Amygdala (tissue), 56 donors: ENCODE measurements at places on chromosomes 2 and 18.
A peak's percentile ranks its signal among the peaks of the same experiment; 100 is the strongest.

GRCh38 chr2:158046121-158046880 lies 55.4 kb upstream of the UPP2 start:
- no peak for DNase-seq

GRCh38 chr2:207126724-207127308 lies 38.9 kb downstream of the KLF7 start:
- no peak for DNase-seq

- no peak for DNase-seq
Measured at GRCh38 chr2:148893906-148894305, 18.9 kb downstream of the KIF5C start.

GRCh38 chr2:107362993-107363392 lies 463.7 kb upstream of the RGPD4 start:
- DNase-seq: no peak

DNA sequence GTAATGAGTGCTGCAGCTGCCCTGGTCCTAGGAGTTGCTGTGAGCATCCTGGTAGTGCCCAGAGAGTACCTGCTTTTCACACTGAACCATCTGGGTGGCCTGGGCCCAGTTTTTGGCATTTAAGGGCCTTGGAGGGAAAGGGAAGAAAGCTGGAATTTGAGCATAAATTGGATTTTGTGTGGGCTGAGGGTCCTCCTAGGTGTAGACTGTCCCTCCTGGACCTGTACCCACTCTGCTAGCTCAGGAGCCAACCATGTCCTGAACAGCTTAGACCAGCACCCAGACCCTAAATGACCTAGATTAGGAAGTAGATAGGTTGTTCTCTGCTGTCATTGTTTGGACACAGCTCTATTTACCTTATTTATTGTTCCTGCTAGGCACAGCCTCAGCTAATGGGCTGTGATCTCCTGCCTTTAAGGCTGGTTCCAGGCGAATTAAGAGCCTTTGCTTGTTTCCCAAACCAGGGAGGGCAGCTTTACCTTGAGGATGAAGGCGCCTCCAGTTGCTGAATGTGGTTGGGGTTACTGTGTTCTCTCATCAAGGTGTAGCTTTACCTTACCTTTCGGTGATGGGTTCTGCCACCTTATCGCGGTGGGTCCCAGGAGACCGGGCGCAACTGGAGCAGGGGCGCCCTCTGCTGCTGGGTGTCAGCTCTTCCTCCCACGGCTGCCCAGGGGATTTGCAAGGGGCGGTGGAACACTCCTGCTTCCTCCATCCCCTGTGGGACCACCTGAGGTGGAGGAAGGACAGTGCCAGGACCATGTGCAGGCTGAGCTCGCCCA lies 34.4 kb downstream of the ITGA6 start:
- peak; percentile 26 for DNase-seq

DNA sequence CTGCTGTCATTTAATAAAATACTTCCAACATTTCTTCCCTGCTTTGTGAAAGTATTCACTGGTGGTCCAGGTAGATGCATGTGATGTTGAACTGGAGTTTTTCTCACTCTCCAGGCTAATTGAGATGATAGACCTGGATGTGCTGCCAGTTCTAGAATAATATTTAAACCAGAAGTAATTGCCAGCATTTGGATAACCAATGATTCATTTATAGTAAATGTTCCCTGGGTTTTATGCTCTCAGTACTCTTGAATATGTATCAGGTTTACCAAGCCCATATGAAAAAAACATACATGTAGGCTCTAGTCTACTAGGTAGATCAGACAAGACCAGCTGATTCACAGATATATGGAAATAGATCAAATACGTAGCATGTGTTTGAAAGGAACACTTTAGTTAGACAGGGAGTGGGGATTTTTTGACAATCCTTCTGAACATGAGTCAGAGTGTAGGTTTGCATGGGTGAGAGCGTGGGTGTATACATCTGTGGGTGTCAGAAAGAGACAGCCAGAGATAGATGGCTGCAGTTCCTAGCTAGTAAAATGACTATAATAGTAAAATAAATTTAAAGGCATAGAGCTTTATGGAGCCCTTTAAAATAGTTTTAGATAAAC lies 115.1 kb downstream of the NAB1 start:
- DNase-seq: no peak

- DNase-seq: no peak
Measured at GRCh38 chr2:229044581-229044980, 226.5 kb downstream of the PID1 start.

GRCh38 chr2:172962082-172962481 lies 113.6 kb upstream of the MAP3K20 start:
- no peak for DNase-seq

DNA sequence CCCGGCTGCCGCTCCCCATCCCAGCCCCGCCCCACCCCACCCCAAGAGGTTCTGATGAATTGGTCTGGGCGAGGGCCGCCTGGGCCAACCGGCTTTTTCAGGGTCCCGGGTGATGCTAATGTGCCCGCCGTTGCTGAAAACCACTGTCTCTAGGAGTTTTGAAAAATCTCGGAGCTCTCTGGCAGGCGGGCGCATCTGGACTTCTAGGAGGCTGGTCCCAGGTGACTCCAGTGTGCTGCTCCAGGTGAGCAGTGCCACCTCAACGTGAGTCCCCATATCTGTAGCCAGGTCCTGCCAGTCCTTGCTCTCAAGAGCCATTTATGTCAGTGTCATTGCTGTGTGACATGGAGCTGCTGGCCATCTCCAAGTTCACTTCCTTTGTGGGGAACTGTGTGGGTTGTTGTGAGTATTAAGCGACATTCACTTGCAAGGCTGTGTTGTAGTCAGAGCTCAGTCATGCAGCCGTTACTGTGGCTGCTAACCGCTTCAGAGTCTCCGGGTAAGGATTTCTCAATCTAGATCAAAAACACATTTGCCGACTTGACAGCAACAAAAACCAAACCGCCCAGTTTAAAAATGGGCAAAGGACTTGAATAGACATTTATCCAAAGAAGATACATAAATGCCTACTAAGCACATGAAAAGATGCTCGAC lies at the start of gene RFX8:
RFX8 (minus strand) TSS at position 382 of the 654 bp plus-strand sequence. CDS start 8,264 bp downstream, outside the sequence.
- no peak for DNase-seq

DNA sequence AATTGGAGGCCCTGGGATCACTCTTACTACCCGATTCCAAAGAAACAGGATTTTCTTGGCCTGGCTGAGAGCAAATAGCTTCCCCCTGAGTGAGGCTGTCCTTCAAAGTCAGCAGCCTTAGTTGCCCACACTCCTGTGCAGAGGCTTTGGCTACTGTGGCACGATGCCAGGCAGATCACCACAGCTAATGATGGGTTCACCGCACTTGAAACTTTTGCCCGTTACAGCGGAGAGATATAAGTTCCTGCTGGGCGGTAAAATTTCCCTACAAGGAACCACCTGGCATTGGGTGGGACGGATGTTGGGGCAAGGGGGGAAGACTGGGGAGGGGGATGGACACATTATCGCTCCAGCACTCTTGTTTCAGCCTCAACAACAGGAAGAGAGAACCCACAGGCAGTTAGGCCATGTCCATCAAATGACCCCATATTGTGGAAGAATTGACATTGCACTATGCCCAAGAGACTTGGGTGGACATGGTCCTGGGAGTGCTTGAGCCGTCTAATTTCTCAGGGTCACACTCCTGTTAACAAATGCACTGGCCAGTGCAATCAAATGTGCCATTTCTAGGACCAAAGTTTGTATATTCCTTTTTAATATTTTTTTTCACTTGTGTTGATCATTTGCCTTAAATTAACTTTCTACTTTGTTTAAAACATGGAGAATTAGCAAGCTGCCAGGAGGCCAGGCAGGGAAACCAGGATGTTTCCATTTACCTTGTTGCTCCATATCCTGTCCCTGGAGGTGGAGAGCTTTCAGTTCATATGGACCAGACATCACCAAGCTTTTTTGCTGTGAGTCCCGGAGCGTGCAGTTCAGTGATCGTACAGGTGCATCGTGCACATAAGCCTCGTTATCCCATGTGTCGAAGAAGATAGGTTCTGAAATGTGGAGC lies 4.4 kb downstream of the IL1B start:
- no peak for DNase-seq

DNA sequence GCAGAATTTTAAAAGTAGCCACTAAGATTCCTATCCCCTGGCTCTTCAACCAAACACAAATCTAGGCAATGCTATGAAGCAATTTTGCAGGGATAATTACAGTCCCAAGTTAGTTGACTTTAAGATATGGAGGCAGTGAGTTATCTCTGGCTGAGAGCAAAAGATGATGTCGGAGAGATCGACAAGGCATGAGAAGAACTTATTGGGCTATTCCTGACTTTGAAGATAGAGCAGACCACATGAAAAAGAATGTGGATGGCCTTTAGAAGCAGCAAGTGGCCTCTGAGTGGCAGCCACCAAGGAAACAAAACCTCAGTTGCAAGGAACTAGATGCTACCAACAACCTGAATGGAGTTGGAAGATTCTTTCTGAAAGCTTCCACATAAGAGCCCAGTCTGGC lies 58.2 kb upstream of the PPM1B start:
- DNase-seq: no peak

DNA sequence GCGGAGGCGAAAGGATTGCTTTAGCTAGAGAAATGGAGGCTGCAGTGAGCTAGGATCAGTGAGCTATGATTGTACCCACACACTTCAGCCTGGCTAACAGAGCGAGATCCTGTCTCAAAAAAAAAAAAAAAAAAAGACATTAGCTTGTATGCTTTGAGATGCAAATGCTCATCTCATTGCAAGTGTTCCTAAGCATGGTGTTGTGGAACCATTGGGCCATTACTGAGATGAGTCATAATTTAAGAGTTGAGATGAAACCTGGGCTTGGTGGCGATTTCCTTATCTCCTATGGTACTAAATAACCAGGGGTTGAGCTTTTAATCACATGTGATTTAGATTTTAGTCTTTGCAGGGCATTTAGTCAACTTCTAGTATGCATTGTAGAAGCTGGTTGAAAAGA lies 2.2 kb downstream of the PLEKHA3 start:
- no peak for DNase-seq

DNA sequence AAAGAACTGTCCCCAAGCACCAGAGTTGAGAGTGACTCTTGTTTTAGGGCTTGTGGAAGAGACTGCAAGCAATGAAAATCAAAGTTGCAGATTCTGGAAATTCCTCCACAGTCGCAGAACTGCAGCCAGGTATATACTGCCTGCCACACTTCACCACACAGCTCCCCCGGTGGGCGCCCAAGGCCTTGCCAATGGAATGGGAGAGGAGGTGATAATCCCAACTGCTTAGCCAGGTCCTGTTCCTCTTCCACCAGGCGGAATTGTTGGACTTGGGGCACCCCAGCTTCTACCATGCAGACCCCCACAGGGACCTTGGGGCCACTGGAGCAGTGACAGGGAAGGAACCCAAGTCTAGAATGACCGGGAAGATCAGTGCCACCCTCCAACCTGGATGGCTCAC lies 4.8 kb upstream of the PDIA6 start:
- DNase-seq: no peak

DNA sequence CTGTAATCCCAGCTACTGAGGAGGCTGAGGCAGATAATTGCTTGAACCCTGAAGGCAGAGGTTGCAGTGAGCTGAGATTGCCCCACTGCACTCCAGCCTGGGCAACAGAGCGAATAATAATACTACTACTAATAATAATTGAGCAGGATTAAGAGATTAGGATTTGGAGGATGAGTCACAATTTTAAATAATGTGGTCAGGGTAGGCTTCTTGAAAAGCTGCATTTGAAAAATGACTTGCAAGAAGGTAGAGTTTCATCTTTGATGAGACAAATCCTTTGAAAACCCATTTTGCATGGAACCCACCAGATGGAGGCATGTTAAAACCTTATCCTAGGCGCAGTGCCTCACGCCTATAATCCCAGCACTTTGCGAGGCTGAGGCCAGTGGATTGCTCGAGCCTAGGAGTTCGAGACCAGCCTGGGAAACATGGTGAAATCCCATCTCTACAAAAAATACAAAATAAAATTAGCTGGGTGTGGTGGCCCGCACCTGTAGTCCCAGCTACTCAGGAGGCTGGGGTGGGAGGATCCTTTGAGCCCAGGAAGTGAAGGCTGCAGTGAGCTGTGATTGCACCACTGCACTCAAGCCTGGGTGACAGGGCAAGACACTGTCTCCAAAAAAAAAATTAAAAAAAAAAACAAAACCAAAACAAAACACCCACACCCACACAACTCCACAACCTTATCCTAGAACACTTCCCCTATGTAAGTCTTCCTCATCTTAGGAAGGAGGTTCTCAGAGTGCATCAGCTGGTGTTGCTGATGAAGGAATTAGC lies 3.3 kb upstream of the ATP8B1 start:
- DNase-seq: no peak

DNA sequence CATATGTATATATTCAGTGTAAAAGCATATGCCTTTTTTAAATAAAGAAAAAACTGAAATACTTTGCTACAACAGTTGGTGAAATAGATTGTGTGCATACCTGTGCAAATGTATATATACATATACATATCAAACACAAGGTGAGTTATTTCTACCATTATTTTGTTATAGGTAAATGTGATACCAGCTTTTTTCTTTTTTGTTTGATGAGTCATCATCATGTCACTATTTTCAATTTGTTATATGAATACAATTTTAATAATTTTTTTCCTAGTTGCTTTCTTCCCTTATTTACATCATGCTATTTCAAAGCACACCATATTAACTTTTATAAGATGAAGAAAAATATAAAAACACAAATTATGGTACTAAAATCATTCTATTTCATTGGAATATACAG lies 87.0 kb upstream of the STK17B start:
- no peak for DNase-seq

DNA sequence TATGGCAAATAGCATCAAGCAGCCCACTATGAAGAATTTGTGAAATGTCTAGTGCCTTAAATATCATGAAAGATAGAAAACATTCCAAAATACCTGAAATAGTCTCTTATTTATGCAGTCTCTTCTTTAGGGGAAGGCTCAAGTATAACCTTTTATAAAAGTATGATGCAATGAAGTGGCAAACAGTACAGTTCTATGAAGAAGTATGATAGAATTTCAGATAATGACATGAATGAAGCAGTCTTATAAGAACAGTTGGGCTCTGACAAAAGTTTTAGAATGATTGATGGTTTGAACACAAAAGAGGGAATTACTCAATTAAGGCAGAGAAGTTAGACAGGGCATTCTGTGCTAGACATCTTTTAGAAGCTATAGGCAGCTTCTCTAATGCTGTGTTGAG lies 1791.8 kb upstream of the PIK3C3 start:
- no peak for DNase-seq

- DNase-seq: no peak
Measured at GRCh38 chr18:23502516-23503037, 734 bp upstream of the RMC1 start.

DNA sequence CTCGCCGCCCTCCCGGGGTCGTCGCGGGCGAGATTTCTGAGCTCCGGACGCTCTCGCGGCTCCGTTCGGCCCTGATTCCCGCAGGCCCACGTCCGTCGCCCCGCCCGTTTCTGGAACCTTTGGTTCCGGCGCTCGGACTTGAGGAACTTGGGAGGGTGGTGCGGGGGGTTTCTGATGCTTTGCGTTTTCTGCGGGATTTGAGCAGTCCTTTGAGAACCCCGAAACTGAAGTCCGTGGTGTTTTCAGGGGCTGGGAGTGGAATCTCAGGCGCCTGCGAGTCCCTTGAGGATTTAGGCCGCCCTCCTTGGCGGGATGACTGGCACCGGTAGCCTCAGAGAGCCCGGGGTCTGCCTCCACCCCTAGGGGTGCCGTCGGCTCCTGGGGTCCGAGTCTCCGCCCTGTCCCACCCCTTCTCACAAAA lies 336 bp downstream of the THNSL2 start:
- DNase-seq: peak; percentile 73
